ENCODE measurements at places on chromosomes 3 and 15.

GRCh38 chr15:68364028-68364659, 67.8 kb downstream of the ITGA11 start:
- no peak for DNase-seq

DNA sequence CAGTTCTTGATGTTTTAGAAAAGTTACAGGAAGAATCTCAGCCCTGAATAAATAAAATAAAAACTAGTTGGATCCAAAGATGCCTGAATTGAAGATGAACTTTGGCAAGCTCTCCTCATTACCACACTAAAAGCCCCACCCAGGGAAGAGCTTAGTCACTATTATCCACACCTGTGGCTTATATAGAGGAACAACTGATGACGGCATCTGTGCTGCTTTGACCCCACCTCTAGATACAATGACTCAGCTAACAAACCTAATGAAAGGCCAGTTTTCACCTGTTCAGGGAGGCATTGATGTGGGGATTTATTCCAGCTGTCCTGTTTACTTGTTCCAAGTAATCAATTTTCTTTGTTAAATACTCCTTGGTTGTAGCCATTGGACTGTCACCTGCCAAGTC, 604.7 kb upstream of the EPHA6 start:
- no peak for DNase-seq

GRCh38 chr15:39944726-39945125, 10.8 kb downstream of the EIF2AK4 start:
- no peak for DNase-seq

DNA sequence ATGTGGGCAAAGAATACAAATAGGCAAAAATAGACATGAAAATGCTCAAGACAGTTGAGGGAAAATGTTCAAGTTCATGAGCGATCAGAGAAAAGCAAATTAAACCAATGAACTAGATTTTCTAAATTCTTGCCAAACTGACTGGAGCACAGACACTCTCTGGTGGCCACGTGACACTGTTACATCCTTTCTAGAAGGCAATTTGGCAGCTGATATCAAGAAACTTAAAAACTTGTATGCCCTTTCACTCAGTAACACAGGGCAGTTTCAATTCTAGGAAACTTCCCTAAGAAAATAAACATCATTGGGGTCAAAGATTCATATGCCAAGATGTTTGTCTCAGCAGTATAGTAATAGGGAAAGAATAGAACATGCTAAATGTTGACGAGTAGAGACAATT, 52.2 kb downstream of the ABHD5 start:
- no peak for DNase-seq

- DNase-seq, result no peak
Measured at GRCh38 chr3:89098964-89099585, 8.3 kb upstream of the EPHA3 start.
